ENCODE measurements at places on chromosomes 2 and 18.

DNA sequence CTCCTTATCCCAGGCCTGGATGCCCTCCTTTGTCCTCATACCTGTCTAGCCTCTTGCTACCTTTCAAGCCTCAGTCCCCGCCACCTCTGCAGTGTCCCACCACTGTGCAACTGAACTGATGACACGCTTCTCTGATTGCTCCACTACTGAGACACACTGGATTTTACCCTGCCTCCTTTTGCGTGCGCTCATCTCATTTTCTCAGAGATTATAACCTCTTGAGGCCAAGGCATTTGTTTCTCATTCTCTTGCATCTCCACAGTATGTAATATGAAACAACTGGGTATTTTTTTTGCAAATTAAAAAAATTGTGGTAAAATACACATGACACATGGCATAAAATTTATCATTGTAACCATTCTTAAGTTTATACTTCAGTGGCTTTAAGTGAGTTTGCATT, 95.4 kb downstream of the PRKCE start:
- DNase-seq, result no peak

DNA sequence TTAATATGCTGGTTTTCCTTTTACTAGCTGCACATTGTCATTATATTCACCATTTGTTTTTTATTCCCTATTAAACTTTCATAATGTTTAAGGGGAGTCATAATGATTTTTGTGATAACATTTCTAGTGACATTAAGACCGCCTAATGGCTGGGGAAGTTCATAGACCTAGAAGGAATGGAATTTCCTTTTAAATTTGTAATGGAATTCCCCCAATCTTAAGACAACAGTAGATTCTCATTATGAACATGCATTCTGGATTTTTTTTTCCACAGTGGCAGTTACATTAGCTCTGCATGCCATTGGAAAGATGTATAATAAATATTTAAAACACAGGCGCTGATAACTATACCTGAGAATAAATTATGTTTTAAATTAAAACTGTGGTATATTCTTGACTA, 8.4 kb downstream of the YPEL5 start:
- no peak for DNase-seq

DNA sequence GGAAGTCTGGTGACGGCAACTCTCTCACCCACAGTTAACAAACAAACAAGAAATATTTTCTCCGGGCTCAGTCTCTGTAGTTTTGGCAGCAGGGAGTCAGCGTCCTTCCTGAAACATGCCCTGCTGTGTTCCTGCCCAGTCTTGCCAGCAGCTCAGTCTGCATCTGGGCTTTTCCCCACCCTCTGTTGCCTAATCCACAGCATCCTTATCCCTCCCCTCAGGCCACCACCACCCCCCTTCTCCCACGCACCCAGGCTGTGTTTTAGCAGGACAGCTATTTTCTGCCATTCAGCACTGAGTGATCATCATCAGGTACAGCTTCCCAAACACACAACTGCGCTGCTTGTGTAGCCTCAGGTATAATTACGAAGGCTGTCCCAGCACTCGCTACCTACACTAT, 168.2 kb downstream of the DPP10 start:
- peak; percentile 8 for DNase-seq

DNA sequence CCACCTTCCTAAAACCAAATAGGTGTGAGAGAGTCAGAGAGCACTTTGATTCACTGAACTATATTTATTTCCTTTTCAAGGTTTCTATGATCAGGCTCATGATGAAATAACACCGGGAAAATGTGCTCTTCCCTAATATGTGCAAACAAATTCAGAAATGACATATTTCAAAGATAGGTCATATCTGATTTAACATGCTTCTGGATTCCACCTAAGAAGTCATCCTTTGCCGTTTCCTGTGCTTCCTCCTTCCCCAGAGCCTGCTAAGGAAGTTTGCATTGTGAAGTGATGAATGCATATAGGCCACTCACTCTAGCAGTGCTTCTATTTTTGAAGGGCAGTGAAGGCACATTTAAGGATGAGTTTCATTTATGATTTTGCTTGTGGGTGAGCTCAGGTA, 327.6 kb downstream of the TDRD15 start:
- DNase-seq, result no peak

- DNase-seq, result no peak
Measured at GRCh38 chr2:225233234-225233633, 166.3 kb upstream of the NYAP2 start.

DNA sequence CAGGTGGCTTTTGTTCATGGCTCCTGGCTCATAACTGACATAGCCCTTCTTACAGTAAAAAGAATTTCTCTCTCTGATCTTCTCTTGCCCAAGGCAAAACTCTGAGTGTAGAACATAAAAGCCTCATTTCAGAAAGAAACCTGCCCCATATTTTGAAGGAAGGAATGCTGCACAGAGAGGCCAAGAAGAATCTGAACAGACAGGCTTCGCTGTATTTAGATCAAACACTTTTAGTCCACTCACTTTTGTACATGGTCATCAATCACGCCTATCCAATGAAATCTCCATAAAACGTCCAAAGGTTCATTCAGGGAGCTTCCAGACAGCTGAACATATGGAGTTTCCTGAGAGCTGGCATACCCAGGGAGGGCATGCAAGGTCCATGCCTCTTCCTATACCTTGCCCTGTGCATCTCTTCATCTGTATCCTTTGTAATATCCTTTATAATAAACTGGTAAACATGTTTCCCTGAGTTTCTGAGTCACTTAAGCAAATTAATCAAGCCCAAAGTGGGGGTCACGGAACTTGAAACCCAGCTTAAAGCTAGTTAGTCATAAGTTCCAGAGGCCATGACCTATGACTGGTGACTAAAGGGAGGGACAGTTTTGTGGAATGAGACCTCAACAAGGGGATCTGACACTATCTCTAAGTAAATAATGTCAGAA, 62.5 kb upstream of the TMEM247 start:
- DNase-seq, result no peak

DNA sequence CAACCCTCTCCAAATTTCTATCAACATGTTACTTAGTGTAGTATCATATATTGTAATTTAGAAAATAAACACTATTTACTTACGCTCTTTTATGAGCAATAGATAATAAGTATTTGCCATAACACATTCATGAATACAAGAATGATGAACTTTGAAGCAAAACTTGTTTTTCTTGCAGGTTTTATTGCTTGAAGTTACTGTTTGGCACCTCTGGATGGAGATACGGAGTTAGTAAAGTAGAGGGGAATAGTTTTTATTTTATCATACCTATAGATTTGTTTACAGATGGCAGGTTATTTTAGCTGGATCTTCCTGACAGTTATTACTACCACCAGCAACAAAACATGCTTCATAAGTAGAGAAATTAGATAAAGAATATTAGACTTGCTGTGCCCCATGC, 274.2 kb upstream of the LRRTM4 start:
- DNase-seq, result no peak

GRCh38 chr2:164688896-164689419, 67.7 kb upstream of the GRB14 start:
- no peak for DNase-seq

DNA sequence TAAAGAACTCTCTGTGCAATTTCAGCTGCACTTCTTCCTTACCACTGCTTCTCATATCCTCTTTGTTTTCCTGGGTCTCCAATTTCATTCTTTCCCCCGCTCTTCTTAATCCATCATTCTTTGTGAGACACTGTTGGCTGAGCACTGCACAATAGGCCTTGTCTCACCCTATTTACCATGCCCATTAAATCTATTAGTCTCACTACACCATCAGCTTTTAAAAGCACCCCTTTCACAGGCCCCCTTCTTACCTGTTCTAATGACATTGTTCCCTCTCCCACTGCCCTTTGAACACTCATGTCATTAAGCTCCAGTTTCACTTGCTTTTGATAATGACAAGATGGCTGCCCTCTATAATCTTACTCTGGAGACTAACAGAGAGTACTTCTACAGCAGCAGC, 404.1 kb upstream of the ACVR2A start:
- DNase-seq, result no peak

GRCh38 chr18:24827501-24827900, 367.1 kb downstream of the HRH4 start:
- no peak for DNase-seq

GRCh38 chr2:88126772-88127637, 857 bp downstream of the FABP1 start:
- no peak for DNase-seq

- no peak for DNase-seq
Measured at GRCh38 chr18:9886005-9886348, 204 bp downstream of the TXNDC2 start.

DNA sequence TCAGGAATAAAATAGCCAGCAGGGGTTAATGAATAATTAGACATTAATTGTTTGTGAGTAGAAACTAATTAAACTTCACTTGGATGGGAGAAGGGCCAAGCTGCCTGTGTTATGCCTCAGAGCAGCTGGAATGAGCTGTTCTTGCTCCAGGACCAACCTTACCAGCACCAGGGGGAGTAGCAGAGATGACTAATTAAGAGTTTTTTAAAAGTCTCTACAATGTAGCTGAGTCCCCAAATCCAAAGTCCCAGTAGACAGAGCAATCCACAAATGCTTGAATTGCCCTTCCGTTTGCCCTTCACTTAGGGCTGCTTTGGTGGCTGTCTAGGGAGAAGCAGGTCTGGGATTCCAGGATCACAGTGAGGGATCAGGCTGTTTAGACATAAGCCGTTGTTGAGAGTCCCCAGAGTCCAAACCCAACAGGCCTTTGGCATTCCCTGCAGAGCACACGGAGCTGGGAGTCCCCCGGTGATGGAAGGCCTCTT, 59.4 kb downstream of the RHOB start:
- DNase-seq, result peak; percentile 67

DNA sequence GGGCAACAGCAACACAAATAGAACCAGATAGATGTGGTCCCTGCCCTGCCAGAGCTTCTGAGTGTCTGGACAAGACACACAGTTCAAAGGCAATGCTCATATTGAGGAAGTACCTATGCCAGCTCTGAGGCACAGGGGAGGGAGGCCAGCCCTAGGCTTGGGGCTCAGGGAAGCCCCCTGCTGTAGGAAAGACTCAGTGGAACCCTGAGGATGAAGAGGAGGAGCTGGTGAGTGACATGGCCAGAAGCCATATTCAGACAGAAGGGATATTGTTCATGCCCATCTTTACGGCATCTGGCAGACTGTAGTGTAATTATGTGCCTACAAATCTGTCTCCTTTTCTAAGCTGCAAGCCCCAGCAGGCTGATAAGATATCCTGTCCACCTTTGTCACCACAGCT, 8.8 kb downstream of the SIGLEC15 start:
- no peak for DNase-seq

DNA sequence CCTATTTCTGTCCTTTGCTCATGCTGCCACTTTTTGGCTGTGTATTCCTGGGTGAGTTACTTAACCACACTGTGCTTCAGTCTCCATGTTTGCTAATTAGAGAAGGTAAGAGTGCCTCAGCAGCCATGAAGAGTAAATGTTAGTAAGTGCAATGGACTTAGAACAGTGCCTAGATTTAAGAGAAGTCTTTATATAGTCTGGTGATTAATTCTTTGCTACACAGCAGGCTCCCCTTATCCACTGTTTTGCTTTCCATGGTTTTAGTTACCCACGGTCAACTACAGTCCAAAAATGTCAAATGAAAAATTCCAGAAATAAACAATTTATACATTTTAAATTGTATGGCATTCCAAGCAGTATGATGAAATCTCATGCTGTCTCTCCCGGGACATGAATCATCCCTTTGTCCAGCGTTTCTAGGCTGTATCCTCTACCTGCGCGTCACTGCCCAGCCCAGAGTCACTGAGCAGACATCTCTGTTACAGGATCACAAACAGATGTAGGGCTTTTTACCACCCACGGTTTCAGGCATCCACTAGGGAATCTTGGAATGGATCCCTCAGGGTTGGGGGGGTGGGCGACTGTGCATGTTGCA, 91.0 kb downstream of the CTIF start:
- DNase-seq, result no peak

DNA sequence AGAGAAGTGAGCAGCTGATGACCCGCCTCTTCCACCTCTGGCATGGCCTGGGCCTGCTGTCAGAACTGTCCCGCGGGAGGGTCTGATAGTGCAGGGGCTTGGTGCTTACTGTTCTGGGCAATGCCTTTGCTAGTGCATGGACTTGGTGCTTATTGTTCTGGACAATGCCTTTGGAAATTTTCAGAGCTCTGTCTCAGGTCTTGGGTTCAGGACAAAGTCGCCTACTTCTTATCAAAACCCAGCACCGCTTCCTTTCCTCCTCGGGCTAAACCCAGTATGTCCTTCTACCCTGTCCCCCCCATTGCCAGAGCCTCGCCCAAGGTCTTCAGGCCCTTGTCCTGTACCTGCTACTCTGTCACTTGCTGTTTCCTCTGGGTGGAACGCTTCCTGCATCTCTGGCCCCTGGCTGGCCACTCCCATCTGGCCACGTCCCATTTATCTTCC, 149.6 kb downstream of the ACKR3 start:
- DNase-seq, result no peak

GRCh38 chr18:27378431-27379095, 193.5 kb upstream of the CHST9 start:
- no peak for DNase-seq

- DNase-seq, result no peak
Measured at GRCh38 chr2:151381266-151381665, 23.9 kb downstream of the TNFAIP6 start.

DNA sequence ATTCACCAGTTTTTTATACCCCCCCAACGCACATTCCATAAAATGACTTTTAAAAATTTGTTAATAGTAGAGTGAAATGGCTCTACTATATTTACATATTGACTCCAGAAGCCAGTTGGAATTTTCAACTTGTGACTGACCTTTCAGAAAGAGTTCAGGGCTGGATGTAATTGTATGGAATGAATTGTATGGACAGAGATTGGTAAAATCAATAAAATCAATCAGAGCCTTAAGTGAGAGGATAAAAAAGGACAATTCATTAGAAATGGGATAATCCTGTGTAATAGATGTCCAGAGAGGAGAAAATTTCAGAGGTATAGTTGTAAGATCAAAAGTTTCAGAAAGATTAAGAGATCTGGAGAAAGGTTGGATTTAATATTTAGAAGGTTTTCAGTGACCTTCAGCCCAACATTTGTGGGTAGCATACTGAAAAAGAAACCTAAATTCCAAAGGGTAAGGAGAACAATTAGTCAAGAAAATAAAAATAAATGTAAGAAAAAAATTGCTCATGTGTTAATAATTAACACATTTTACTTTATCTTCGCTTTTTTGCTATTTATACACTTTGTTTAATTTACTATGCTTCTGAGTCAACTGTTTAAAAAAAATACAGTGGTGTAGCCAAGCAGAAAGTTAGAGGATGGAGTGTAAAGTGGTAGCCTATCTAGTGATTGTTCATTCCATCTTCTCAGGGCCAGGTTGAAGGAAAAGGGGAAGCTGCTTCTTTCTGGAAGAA, 385.4 kb upstream of the TMEFF2 start:
- DNase-seq, result no peak

- no peak for DNase-seq
Measured at GRCh38 chr2:98127229-98127989, 40.4 kb downstream of the VWA3B start.

GRCh38 chr18:39326772-39327171, 1761.2 kb upstream of the CELF4 start:
- DNase-seq, result no peak

GRCh38 chr2:230690439-230690838, 22.2 kb upstream of the CAB39 start:
- no peak for DNase-seq

GRCh38 chr2:217694291-217694690, 308.5 kb downstream of the TNS1 start:
- DNase-seq, result no peak

GRCh38 chr2:46120792-46121555, 176.2 kb upstream of the EPAS1 start:
- DNase-seq, result no peak

- DNase-seq, result no peak
Measured at GRCh38 chr2:63242747-63243146, 192.1 kb downstream of the OTX1 start.

GRCh38 chr2:158046121-158046880, 55.4 kb upstream of the UPP2 start:
- DNase-seq, result no peak
